Stromal cell of bone marrow (primary cell): ENCODE measurements at places on chromosomes 4 and X.

GRCh38 chrX:19034025-19034424, 50.1 kb upstream of the PHKA2 start:
- no peak for DNase-seq

- DNase-seq, result no peak
These were observed 3.0 kb upstream of the PCGF3 start for GRCh38 chr4:702618-703048.

DNA sequence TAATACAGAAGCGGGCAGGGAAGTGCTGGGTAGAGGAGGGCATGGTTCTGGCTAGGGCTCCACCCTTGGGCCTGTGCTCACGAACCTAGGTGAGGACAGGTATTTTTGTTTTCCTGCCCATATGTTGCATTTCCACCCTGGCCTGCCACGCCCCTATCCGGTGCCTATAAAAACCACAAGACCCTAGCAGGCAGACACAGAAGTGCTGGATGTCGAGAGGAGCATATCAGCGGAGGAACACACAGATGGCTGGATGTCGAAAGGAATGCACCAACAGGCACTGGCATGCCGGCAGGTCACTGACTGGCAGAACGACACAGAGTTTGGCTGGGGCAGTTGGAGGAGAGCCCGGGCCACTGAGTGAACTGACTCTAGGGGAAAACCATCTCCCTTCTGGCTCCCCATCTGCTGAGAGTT, 316.6 kb upstream of the BOD1L1 start:
- no peak for DNase-seq

DNA sequence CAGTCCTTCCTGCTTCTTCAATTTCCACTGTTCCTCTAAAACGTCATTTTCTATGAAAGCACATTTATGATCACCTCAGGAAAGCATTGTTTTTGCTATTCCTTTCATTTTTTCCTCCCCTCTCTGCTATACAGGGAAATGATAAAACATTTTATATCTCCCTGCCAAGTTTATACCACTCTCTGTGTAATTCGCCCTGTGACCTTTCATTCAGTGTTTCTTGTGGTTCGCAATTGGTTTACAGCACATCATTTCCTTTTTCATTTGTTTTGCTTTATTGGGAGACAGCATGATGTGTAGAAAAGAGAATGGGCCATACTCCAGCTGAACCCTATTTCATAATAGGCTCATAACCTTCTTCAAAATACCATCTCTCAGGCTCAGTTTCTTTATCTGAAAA, 99.9 kb upstream of the RAPGEF2 start:
- DNase-seq, result peak; percentile 75

GRCh38 chr4:147786031-147786430, 54.1 kb downstream of the ARHGAP10 start:
- no peak for DNase-seq

GRCh38 chrX:21932292-21933002, 8.1 kb upstream of the SMS start:
- peak; percentile 86 for DNase-seq

DNA sequence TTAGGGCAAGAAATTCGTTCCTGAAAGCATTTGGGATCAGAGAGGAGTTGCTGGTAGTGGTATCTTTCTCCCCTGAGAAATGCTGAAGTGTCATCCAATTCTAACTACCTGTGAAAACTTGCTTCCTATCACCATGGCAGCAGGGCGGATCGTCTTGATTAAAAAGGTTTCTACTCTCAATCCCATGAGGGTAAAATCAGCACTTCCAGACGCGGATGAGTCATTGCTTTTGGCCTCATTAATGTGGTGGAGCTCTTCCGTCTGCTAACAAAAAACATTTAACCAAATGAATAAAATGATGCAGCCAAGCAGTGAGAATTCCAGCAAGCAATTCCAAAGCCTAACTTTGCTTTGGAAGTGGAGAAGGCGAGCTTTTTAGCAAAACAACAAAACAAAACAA, 325.6 kb downstream of the CAMK2D start:
- DNase-seq, result peak; percentile 91

DNA sequence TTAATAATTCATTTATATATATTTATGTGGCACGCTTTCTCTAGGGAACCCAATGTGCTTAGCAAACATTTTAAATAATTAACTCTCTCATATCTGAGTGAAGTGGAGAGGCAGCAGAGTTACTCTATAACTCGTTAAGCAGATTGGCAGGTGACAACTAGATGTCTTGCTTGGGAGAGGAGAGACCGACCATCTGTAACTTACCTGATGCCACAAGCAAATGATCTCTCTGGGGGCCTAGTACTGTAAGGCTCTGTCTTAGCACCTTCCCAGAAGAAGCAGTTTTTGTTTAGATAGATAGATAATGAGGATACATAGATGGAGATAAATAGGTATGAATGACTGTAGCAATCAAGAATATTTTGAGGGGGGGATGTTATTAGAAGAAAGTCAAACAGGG, 11.9 kb upstream of the SEL1L3 start:
- no peak for DNase-seq

DNA sequence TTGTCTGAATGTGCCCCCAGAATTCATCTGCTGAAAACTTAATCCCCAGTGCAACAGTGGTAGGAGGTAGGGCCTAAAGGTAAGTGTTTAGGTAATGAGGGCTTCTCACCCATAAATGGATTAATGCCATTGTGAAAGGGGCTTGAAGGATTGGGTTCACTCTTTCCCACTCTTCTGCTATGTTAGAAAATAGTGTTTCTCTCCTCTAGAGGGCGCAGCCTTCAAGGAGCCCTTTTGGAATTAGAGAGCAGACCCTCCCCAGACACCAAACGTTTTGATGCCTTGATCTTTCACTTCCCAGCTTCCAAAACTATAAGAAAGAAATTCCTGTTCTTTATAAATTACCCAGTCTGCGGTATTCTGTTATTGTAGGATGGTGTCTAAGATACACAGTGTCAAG, 706.4 kb downstream of the SMARCA1 start:
- DNase-seq, result no peak

DNA sequence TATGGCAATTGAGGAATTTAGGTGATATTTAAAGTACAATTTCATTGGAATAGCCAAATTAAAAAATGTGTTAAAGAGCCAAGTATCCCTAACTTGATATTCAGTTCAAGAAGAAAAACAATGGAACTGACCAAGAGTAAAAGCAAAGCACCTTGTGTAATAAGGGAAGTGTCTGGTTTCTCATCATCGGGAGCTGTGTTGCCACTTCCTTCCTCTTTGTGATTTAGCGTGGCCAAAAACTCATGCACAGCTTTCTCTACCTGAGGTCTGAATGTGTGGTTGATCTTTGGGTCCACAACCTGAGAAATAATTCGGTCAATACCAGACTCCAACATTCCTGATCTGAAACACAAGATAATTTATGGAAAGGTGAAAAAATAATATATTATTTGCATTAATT, 12.4 kb downstream of the BOD1L1 start:
- DNase-seq, result no peak

GRCh38 chr4:157421365-157421764, 200.8 kb downstream of the GRIA2 start:
- no peak for DNase-seq

GRCh38 chr4:103498161-103499070, 221.4 kb downstream of the TACR3 start:
- DNase-seq, result no peak

DNA sequence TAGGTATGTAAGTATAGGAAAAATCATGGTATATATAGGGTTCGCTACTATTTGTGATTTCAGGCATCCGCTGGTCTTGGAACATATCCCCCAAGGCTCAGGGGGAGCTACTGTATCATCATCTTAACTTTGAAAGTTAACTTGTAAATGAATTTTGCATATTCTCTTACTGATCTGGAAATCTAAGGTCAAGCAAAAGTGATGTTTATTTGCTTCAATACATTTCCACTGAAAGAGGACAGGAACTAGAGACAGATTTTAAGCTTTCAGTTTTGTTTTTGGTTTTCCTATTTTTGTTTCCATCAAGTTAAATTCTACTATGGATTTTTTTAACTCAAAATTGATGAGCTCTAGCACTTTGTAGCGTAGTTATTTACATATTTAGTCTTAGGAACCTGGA, 56.2 kb downstream of the NAF1 start:
- no peak for DNase-seq

- no peak for DNase-seq
These were observed 1.7 kb downstream of the ARAF start for GRCh38 chrX:47562615-47563243.

- no peak for DNase-seq
These were observed 41.5 kb upstream of the XPNPEP2 start for GRCh38 chrX:129697204-129697829.

- DNase-seq, result no peak
These were observed 501.8 kb upstream of the GALNT7 start for GRCh38 chr4:172666711-172667368.

GRCh38 chrX:52933976-52934703, 24.2 kb downstream of the FAM156A start:
- DNase-seq, result no peak

GRCh38 chr4:152072906-152073305, 312.1 kb upstream of the GATB start:
- DNase-seq, result no peak

DNA sequence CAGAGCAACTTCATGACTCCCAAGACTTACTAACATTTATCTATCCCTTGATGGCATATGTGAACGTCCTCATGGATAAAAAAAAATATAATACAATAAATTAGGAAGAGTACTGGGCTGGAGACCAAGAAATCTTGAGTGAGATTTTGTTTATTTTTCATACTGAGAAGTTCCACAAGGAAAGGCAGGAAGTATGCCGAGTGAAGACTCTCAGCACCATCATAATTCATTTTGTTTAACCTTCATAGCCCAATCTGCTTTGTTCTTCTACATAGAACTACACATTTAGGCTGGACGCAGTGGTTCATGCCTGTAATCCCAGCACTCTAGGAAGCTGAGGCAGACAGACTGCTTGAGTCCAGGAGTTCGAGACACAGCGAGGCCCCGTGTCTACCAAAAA, 198.3 kb downstream of the NSUN7 start:
- DNase-seq, result no peak

DNA sequence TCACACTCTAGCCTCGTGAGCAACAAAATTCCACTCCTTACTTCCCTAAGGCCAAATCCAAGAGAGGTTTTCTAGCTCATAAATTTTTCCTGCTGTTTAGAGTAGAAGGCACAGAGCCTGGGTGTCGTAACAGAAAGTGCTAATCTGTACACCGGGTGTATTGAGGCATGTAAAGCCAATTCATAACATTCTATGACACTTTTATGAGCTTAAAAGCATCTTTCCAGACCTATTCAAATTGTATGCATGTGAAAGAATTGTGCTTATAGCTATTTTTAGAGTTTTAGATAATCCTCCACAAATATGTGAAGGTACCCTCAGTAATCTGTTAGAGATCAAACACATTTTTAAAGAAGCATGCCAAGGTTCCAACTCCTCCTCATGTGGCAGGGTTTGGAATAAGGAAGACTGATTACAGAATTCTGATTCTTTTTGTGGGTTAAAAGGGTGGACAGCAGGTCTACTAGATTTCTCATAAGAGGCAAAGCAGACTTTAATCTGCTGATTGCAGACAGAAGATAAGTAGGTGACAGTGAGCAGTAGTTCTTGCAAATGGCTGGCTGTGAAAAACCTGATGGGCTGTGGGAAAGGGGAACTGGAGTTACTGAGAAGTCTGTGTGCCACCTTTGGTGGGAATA, 25.5 kb upstream of the LRCH2 start:
- no peak for DNase-seq

DNA sequence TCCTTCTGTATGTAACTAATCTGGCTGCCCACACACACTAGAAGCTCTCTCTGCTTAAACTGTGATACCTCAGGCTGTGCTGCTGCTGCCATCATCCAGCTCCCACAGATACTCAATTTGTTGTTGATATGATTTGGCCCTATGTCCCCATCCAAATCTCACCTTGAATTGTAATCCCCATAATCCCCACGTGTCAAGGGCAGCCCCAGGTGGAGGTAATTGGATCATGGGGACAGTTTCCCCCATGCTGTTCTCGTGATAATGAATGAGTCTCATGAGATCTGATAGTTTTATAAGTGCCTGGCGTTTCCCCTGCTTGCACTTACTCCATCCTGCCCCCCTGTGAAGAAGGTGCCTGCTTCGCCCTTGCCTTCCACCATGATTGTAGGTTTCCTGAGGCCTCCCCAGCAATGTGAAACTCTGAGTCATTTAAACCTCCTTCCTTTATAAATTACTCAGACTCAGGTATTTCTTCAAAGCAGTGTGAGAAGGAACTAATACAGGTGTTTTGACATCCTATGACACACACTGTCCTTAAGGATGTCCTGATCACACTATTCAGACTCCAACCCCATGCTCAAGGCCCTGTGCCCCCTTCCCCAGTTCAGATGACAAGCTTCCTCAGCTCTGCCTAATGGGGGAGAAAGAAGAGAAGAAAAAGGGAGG, 2.9 kb upstream of the ATOH1 start:
- DNase-seq, result no peak

DNA sequence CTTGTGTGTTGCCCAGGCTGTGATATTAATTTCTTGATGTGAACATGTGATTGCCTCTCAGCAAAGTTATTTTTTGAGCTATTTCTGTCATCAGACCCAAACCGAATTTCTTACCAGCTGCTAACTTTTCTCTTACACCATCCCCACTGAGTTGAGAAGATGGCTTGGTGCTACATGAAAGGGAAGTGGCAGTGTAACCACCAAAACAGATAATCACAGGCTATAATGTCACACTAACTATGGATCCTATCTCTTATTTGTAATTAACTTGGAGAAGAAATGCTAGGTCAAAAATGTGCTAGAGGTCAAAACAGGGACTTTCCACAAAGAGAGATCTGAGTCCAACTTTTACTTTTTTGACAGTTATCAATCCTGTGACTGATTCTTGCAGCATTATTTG, 43.8 kb downstream of the ELOVL6 start:
- no peak for DNase-seq

DNA sequence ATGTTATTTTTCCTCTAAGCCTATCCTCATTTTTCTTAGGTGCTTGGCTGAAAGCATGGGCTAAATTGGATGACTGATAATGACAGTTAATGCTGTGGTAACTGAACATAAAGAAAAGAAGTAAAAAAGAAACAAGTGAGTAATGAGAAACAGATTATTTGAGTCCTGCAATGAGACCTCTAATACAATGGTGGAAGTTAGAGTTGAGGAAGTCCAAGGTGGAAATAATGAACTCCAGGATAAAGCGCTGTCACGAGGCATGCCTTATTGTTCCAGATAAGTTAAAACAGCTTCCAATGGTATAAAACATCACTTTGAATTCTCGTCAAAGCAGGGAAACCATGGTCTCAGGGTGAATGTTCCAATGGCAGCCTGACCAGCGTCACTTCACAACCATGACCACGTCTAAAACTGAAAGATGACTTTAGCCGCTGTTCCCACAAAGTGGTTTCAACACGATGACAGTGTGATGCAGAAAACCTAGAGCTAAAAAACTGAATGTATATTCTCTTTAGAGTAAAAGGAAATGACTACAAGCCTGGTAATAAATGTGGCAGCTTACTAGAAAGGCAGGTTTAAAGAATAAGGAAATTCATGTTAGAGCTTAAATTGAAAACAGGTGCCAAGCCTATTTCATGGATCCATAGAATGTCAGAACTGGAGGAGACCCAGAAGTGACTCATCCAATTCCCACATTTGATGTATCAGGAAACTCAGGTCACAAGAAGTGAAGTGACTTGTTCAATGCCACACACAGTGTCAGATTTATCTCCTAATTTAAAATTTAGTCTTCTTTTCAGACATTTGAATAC, 202.6 kb upstream of the GYPA start:
- DNase-seq, result no peak

GRCh38 chr4:38076153-38076669, 116.0 kb downstream of the PTTG2 start:
- no peak for DNase-seq

- no peak for DNase-seq
These were observed 39.0 kb downstream of the TBC1D19 start for GRCh38 chr4:26622913-26623312.
